ENCODE measurements at places on chromosomes 3 and 15.

GRCh38 chr15:93997071-93997658 is 234.2 kb upstream of the MCTP2 start:
- no peak for DNase-seq

GRCh38 chr3:148954981-148955380 is 36.4 kb upstream of the GYG1 start:
- no peak for DNase-seq

DNA sequence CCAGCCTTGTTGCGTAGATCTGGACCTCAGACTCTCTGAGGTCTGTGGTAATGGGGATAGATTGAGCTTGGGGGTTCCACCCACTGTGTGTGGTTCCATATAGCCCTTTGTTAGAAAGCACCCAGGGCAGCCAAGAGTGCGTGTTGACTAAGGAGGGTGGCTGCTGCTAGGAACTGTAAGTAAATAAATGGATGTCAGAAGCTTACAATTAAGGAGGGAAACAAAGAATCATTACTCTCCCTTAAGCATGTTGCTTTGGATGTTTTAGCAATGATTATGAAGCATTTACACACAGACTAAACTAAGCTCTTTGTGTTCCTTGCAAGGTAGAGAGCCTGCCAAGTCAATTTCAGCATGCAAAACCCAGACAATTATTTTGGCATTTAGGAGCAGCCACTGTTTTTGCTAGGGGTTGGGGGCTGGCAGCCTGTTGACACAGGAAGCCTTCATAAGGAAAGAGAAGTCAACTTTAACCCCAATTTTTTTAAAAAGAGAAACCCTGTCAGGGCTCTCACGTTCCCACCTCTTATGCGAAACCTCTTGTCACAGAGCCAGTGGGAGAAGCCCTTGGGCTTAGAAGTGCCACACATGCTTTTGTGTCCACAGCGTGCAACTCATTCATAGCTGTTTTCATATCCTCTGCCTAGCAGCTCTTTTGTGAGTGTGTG is 127.8 kb downstream of the CMSS1 start:
- DNase-seq = no peak

- DNase-seq = no peak
Observed at GRCh38 chr3:183430325-183430957, 2.0 kb upstream of the MCF2L2 start.

DNA sequence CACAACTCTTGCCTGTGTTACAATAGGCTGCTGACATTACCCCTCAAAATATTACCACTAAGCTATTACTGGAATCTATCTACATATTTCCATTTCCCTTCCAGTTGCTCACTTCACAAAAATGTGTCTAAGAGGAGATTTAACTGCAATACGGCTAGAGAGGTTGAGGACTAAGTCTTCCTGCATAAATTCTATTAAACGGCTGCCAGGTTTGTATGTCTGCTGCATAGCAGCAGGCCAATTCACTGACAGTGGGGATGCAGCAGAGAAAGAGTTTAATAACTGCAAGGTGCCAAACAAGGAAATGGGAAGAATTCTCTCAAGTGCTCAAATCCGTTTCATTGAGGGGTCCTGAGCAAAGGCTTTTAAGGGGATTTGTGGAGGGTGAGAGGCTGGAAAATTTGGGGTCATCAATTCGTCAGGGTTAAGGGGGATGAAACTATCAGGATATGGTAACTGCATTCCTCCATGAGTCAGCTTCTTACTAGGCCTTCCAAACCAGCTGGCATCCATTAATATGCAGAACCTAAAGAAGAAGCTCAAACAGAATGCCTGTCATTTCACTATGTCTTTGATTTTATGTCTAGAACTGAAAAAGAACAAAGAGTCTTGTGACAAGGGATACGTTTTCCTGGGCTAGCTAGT is 675.6 kb downstream of the TBL1XR1 start:
- no peak for DNase-seq

GRCh38 chr3:192847941-192848340 is 69.7 kb downstream of the MB21D2 start:
- no peak for DNase-seq

GRCh38 chr3:20111836-20112235 is 71.6 kb downstream of the KAT2B start:
- DNase-seq = no peak

DNA sequence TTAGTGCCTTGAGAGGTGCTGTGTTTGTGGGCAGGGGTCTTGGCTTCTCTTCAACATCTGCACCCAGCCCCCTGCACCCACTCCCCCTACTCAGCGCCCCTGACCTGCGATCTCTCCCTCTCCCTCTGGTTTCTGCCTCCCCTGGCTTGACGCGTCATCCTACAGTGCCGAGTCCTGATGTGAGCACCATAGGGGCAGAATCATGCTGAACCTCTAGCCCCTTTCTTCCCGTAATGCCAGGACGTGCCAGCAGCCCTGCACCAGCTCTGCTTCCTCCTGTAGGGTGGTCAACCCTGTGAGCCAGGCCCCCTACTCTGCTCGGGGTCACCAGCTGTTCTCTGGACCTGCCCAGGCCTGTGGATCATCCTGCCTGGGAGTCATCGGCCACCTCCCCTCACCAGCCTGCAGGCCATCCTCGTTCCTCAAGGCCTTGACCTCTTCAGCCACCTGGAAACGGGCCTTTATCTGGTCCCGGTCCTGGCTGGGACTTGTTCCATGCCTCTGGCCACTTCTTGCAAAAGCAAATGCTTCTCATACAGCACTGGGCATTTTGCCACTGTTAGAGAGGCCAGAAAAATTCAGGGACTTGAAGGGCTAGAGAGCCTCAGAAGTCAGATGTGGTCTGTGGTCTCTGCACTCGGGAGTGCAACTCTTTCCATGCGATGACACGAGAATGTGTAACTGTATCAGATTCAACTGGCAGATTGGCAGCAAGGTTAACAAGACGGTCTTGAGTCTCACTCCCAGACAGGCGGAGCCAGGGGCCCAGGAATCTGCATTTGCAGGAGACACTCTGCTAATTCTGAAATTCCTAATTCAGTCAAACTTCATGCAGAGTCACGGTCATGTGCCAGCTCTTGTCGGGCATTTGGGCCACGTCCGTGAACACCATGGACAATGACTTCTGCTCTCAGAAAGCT is 16.7 kb upstream of the KLF15 start:
- DNase-seq = no peak

DNA sequence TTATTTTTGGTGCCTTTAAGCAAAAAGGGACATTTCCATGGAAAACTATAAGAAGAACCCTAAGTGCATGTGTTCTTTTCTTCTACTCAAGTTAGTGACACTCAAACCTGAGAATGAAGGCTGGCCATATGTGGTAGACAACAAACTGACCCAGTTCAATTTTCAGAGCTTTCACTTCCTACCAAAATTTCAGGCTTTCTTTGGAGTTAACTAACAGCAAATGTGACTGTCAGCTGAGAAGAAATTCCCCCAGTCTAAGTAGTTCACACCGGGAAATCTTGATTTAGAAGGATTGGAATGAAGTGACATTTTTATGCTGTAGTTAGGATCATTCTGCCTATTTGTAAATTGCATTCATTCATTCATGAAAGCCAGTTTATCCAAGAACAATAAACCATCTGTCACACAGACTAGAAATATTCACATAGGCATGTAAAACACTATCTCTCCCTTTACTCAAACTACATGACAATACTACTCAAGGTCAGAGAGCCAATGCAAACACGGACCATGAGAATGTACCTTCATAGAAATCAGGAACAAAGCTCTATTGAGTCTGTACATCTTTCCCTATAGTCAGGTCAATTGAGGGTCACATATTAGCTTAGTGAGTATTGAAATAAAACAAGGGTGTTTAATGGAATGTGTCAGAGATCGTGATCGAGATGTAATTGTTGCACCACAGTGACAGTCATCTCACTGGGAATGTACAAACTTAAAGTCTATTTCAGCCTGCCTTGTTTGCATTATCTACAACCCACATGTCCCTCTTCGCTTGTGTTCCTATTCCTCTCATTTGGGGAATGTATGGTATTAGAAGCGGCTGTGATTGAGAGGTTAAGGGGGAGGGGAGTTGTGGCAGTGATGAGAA is 113.8 kb upstream of the TGFBR2 start:
- DNase-seq = no peak

GRCh38 chr3:122183893-122184590 is 574 bp downstream of the CASR start:
- no peak for DNase-seq

DNA sequence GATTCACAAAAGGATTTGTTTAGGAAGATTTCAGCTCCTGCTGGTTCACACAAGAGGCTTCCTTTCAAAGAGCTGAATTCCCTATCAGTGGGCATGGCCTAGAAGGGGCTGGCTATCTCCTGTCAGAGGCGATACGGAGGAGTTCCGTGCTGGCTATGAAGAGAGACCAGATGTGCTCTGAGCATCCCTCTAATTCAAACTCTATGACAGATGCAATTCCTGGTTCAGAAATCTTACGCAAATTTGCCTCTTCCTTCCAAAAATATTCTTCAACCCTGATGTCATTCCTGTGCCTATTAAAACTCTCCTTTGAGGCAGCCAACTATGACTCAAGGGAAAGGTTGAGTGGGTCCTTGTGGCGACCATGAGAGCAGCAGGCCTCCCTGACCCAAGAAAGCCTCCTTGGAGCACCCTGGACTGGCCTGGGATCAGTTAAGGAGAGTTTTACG is 139.3 kb upstream of the HES1 start:
- DNase-seq = no peak

DNA sequence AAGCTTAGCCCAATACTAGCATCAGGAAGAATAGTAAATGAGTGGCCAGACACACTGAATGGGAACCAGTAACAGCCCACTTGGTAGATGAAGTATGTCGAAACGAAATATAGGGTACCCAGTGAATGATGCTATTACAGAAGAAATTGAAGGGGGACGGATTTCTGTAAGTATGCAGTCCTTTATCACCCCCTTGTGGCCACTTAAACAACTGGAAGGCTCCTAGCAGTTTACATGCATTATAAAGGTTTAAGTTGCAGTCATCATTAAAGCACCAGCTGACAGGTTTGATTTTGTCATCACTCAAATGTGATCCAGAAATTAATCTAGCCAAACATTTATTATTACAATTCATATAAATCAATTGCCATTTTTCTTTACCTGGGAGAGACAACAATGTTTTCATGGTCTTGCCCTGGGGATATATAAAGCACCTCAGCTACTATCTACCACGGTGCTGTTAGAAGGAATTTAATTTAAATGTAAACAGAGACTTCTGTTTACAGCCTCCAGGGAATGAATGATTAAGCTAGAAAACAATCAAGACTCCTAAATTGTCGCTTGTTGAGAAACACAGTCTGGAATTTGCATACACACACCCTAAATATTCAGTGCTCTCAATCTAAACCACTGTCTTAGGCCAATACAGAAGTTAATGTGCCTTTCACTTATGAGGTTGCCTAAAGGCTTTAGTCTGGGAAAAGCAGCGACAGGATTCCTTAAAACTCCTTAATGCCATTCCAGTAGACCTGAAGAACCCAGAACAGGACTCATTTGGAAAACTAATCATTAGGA is 7.8 kb downstream of the EIF1B start:
- DNase-seq = peak; percentile 29

DNA sequence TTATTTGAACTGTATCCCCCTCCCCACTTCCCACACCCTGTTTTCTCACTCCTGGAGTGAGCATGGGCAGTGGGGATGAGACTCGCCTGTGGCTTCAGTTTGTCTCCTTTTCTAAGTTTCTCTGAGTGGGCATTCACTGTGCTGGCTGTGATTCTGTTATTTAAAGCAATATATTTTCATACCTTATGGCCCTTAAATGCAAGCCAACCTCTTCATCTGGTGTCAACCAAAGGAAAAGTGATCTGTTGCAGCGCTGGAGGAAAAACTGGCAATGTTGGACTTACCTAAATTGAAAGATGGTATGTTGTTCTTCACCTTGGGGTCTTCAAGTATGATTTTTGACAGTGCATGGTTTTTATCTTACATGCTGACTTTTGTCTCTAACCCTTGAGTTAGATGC is 56.1 kb downstream of the RBM6 start:
- no peak for DNase-seq

- no peak for DNase-seq
Observed at GRCh38 chr3:11508346-11509172, 135.2 kb downstream of the VGLL4 start.

- no peak for DNase-seq
Observed at GRCh38 chr3:152376351-152377183, 107.8 kb downstream of the MBNL1 start.

GRCh38 chr3:134833453-134834163 is 38.5 kb downstream of the EPHB1 start:
- no peak for DNase-seq

DNA sequence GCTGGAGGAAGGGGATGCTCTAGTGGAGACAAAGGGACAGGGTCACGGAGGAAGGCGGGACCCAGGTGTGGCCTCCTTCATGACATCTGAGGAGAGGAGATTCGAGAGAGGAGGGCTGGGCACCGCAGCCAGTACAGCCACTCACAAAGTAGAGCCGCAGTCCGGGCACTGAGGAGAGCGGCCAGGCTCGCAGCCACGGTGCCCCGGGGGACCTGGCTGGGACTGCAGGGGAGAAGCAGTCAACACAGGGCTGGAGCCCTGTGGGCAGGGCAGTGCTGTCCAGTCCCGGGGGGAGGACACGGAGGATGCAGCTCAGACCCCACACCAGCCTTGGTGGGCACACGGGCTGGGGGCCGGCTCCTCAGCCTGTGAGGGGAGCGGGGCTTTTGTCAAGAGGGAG is 40.3 kb downstream of the HMCES start:
- no peak for DNase-seq

- DNase-seq = no peak
Observed at GRCh38 chr3:7461202-7461825, 600.4 kb downstream of the GRM7 start.

DNA sequence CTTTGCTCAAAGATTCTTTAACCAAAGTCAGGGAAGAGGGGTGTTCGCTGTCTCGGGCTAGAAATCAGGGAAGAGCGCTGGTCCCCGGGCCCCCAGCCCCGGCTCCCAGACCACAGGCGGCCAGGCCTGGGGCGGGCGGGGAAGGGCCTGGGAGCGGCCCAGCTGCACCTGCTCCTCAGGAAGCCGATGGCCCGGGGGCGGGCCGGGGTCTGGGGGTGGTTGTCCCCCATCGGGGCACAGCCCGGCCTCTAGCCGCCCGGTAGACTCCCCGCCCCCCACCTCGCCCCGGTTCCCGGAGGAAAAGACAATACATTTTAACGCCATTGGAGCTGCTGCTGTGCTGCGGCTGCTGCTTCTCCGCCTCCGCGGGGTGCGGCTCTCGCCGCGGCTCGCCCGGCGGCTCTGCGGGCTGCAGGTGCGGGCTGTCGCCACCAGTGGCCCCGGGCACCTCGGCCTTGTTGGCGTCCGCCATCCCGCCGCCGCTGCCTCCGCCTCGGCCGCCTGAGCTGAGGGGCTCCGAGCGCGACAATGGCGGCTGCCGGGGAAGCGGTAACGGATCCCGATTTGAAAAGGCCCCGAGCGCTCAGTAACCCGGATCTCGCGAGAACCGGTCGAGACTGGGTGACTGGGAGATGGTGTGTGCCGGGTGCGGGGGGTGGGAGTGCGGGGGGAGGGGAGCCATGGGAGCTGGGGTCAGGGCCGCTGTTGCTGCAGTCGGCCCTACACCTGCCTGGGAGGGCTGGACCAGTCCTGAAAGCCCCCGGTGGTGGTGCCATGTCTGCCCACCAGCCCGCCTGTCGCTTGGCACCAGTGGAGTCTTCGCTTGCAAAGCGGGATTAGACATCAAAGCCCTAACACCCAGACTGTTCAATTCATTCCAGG is at the start of gene MYEF2:
Gene MYEF2, minus strand, starts transcription at position 530 of the 882 bp plus-strand sequence. Its CDS starts 58 bp downstream, at position 472.
- DNase-seq = peak; percentile 57

All from activated T-cell treated with anti-CD3 and anti-CD28 coated beads for 4 hours (primary cell).